ENCODE measurements at places on chromosomes 1 and 21.

DNA sequence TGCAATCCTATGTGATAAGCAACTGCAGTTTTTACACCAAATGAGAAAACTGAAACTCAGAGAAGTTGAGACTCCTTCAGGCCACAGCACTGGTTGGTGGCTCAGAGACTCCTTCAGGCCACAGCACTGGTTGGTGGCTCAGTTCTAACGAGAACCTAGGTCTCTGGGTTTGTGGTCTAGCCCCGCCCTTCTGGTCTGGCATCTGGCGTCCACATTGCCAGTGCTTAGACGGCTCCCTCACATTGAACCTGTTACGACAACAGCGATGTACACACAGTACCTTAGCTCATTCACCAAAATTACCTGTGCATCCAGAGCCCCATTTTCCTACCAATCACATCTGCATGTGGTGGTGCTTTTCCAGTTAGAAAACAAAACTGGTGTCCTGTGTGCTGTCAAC lies 66.1 kb downstream of the NID1 start:
- no peak for DNase-seq
- H3K4me1 ChIP-seq: peaks cover 1% of the 10 kb centered on the region
- no peak overlapping the region for H3K4me3 ChIP-seq
- no peaks in the 10 kb centered on the region for H3K36me3 ChIP-seq
- no peak overlapping the region for H3K27ac ChIP-seq

DNA sequence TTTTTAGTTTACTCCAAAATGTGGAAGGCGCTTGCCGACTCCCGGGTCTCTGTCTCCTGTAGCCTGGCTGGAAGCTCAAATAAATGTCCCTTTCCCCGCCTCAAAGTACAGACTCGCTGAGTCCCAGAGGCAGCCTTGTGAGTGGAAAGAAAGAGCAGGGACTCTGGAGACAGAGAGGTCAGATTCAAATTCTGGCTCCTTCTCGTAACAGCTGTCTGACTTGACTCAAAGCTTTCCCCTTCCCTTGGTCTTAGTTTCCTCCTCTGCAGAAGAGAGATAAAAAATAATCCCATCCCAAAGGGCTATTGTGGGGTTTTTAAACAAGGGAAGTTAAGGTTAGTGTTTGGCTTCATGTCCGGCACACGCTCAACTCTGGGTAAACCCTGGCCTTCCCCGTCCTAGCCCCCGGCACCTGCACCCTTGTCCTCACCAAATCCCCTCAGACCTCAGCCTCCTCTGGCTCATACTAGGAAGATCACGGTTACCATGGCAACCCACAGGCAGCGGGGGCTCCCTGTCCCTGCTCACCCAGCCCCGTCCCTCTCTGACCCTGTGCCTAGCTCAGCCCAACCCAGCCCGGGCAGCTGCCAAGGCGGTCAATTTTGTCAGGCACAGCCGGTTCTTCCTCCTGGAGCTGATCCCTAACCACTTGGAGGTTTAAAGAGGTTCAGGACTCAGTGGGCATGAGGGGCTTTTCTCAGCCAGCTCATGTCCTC lies 49.2 kb upstream of the IGSF21 start:
- no peak overlapping the region for H3K4me3 ChIP-seq
- H3K36me3 ChIP-seq: no peaks in the 10 kb centered on the region
- no peak for DNase-seq
- no peak overlapping the region for H3K27ac ChIP-seq
- H3K4me1 ChIP-seq: no peaks in the 10 kb centered on the region

- H3K4me1 ChIP-seq: no peaks in the 10 kb centered on the region
- H3K27me3 ChIP-seq: no peaks in the 10 kb centered on the region
- H3K36me3 ChIP-seq: no peaks in the 10 kb centered on the region
Measured at GRCh38 chr1:224387302-224387912, 30.7 kb downstream of the CNIH4 start.

DNA sequence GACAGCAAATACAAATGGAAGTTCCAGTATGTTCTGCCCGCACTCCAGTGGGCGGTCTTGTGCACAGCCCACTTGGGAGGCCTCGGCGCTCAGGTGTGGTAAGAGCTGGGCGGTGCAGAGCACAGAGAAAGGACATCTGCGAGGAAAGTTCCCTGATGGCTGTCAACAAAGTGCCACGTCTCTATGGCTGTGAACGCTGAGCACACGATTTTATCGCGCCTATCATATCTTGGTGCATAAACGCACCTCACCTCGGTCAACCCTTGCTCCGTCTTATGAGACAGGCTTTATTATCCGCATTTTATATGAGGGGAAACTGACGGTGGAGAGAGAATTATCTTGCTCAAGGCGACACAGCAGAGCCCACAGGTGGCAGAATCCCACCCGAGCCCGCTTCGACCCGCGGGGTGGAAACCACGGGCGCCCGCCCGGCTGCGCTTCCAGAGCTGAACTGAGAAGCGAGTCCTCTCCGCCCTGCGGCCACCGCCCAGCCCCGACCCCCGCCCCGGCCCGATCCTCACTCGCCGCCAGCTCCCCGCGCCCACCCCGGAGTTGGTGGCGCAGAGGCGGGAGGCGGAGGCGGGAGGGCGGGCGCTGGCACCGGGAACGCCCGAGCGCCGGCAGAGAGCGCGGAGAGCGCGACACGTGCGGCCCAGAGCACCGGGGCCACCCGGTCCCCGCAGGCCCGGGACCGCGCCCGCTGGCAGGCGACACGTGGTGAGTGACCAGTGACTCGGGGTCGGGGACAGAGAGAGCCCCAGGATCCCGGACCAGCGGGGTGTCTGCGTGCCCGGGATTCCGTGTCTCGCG lies at the start of gene IL12RB2:
IL12RB2 (plus strand) TSS at position 623 of the 810 bp plus-strand sequence. CDS start 12,496 bp downstream, outside the sequence.
- H3K27me3 ChIP-seq: no peaks in the 10 kb centered on the region
- H3K36me3 ChIP-seq: no peaks in the 10 kb centered on the region
- no peak within 1 kb of the TSS for H3K27ac ChIP-seq
- H3K4me3 ChIP-seq: no peak within 1 kb of the TSS
- no peak for DNase-seq

- DNase-seq: no peak
- H3K4me3 ChIP-seq: no peak overlapping the region
- no peak overlapping the region for H3K27ac ChIP-seq
- H3K36me3 ChIP-seq: no peaks in the 10 kb centered on the region
- H3K27me3 ChIP-seq: no peaks in the 10 kb centered on the region
Measured at GRCh38 chr1:203028784-203029553, 2.7 kb downstream of the PPFIA4 start.

DNA sequence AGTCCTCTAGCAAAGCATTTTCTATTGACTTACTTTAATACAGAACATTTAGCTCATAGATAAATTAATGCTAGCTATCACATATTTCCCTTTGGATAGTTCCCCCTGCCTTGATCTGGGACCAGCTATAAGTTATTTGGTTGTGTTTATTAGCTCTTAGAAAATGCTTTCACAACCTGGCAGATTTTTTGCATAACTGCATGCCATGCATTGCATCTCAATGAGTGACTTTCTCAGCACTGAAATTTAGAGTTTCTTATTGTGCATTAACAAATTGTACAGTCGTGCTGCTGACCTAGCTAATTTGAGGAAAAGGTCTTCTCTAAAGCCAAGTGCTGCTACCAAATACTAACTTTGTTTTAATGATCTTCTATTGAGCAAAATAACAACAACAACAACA lies 164.8 kb downstream of the PLPPR5 start:
- H3K4me3 ChIP-seq: no peak overlapping the region
- H3K27me3 ChIP-seq: no peaks in the 10 kb centered on the region

GRCh38 chr1:183932412-183932811 lies 105.1 kb downstream of the COLGALT2 start:
- peak; percentile 90 for DNase-seq
- no peak overlapping the region for H3K4me3 ChIP-seq
- H3K36me3 ChIP-seq: no peaks in the 10 kb centered on the region

DNA sequence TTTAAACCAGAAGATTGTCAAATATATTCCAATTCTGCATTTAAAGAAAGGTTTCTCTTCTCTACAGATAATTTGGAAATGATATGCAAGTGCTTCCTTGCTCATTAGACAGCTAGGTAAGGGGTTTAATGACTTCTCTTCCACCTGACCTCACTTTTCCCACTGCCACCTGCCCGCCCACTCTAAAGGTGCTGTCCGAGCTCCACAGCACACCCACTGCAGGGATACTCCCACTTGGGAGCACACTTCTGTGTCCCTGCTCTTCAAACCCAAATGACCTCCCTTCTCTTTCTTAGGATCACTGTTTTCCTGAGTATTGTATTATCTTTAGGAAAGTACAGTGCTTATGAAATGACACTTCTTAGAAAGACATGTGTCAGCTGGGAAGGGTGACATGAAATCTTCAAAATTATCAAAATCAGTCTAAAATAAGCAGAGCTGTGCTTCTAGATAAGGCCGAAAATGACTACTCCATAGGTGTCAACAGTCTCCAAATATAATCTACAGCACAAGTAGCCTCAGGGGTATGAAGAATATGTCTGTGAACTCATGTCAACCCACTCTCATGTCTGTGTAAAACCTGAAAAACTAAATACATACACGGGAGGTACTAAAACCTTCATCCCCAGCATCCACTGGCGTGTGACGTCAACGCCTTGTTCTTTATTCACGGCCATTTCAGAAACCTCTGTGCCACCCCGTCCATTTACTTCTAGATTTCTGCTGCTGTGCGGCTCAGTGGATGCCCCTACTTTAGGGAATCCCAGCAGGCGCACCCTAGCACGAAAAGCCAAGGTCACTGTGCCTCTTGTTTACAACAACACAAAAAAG lies 71.0 kb downstream of the SLC45A1 start:
- no peaks in the 10 kb centered on the region for H3K36me3 ChIP-seq
- no peak for DNase-seq
- no peaks in the 10 kb centered on the region for H3K27me3 ChIP-seq
- no peak overlapping the region for H3K4me3 ChIP-seq
- peaks cover 10% of the 10 kb centered on the region for H3K4me1 ChIP-seq
- no peak overlapping the region for H3K27ac ChIP-seq

GRCh38 chr1:23577056-23578004 lies 18.0 kb upstream of the ID3 start:
- H3K27me3 ChIP-seq: no peaks in the 10 kb centered on the region
- no peak overlapping the region for H3K4me3 ChIP-seq
- H3K4me1 ChIP-seq: peaks cover 9% of the 10 kb centered on the region
- DNase-seq: no peak
- H3K27ac ChIP-seq: no peak overlapping the region
- no peaks in the 10 kb centered on the region for H3K36me3 ChIP-seq

GRCh38 chr1:31562707-31563360 lies 13.5 kb upstream of the TINAGL1 start:
- no peaks in the 10 kb centered on the region for H3K36me3 ChIP-seq
- H3K4me1 ChIP-seq: peaks cover 2% of the 10 kb centered on the region
- no peak for DNase-seq
